ENCODE measurements at places on chromosomes 5 and 9. TPM values are rescaled to one million over a fixed set of nuclear protein-coding genes. Genes with fewer than 3 reads are reported as not detected.

DNA sequence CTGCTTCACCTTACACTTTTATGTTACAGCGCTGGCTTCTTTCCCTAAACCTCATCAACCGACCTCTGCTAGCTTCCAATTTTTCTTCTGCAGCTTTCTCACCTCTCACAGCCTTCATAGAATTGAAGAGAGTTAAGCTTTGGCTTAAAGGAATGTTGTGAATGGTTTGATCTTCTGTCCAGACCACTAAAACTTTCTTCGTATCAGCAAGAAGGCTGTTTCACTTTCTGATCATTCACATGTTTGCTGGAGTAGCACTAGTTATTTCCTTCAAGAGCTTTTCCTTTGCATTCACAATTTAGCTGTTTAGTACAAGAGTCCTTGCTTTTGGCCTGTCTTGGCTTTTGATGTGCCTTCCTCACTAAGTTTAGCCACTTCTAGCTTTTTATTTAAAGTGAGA is 49.5 kb downstream of the NR3C1 start:
- no peak for DNase-seq

GRCh38 chr9:28909526-28909925 is 1336.2 kb upstream of the C9orf72 start:
- DNase-seq = no peak

GRCh38 chr5:93704996-93705395 is 36.4 kb downstream of the POU5F2 start:
- no peak for DNase-seq

- no peak for DNase-seq
These were observed 38.7 kb downstream of the NLN start for GRCh38 chr5:65760504-65761275.

DNA sequence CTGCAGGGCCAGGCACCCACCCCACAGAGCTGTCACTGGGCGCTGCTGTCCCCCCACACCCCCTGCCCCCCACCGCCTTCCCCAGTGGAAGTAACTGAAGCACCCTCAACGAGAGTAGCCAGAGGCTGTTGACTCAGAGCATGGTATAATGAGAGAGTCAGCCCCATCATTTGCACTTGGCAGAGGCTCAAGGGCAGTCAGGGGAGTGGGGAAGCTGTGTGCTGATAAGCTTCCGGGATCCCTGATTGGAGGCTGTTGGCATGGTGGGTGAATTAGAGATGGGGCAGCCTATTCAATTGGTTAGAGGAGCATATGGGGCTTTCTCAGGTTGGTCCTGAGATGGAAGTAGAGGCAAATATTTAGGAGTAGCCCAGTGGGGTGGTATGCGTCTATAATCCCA is 77.1 kb upstream of the GOLM1 start:
- DNase-seq = no peak

DNA sequence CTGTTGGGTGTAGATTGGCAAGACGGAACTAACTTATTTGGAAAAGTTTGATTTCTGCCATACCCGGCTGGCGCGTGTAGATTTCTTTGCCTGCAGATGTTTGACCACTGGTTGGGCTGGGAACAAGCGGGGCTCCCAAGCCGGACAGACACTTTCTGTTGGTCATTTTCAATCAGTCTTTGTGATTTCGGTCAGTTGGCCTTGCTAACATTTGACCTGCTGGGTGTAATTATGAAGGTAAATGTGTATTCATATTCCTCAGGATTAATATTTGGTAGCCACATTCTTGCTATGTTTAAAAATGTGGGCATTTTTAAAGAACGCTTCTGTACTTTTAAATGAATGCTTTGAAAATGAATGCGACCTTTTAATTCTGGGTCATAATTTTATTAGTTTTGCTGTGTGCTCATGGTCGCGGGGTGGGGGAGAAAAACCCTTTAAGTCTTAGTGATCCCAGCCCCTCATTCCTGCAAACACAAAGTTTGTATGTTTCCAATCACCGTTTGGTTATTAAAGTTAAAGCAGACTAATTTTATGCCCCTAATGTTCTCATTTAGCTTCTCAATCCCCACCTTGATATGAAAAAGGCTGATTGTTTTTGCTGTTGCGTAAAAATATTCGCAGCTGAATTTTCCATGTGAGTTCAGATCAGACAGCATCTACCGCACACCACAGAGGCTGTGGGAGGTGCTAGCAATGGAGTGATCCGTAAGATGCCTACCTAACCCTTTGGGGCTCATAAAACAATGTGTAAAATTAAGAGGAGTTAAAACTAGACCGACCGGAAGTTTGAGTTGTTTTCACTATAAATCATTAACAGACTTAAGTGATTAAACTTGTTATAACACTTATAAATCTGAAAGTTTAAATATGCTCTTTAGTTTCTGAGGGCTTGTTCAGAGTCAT is 1.5 kb downstream of the RASGRF2 start:
- no peak for DNase-seq

DNA sequence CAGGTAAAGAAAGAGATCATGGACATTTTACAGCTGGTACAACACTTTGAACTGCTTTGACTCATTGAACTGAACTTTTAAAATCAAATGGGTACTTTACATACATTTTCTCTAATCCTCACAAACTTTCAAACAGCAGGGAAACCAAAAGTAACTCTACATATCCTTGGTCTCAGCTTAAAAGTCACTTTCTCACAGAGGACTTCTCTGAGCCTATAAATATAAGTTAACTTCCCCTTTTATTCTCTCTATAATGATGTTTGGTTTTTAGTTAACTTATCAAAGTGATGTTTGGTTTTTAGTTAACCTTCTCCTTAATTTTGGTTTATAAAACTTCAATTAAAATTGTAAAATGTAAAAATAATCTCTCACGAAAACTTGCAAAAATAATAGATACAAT is 209.8 kb downstream of the MCTP1 start:
- DNase-seq = no peak

GRCh38 chr5:32074401-32074800 is 99.7 kb downstream of the GOLPH3 start:
- DNase-seq = peak; percentile 66

GRCh38 chr9:29325894-29326293 is 1752.6 kb upstream of the C9orf72 start:
- peak; percentile 30 for DNase-seq

DNA sequence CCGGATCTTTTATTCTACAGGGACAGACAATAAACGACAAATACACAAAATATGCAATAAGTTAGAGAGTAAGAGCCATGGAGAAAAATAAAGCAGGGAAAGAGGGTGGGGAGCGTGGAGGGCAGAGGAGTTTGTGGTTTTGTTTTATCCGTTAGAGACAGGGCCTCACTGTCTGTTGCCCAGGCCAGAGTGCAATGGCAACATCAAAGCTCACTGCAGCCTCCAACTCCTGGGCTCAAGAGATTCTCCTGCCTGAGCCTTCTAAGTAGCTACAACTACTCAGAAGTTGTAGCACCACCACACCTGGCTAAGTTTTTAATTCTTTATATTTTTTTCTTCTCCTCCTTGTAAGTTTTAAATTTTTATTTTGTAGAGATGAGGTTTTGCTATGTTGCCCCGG is 54.5 kb upstream of the CTNNA1 start:
- no peak for DNase-seq

GRCh38 chr5:156685481-156685880 is 164.6 kb upstream of the PPP1R2B start:
- DNase-seq = no peak

DNA sequence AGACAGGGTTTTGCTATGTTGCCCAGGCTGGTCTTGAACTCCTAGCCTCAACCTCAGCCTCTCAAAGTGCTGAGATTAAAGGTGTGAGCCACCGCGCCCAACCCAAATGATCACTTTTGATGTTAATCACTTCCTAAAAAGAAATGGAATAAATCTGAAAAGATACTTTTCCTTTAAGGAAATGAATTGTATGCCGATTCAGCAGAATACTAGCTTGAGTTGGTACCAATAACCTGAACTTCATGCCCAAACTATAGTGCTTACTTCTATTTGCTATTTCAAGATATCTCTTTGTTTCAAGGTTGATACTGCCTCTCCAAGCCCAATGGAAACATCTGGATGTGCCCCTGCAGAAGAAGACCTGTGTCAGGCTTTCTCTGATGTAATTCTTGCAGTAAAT is 4.0 kb downstream of the CCNB1 start:
- DNase-seq = no peak

DNA sequence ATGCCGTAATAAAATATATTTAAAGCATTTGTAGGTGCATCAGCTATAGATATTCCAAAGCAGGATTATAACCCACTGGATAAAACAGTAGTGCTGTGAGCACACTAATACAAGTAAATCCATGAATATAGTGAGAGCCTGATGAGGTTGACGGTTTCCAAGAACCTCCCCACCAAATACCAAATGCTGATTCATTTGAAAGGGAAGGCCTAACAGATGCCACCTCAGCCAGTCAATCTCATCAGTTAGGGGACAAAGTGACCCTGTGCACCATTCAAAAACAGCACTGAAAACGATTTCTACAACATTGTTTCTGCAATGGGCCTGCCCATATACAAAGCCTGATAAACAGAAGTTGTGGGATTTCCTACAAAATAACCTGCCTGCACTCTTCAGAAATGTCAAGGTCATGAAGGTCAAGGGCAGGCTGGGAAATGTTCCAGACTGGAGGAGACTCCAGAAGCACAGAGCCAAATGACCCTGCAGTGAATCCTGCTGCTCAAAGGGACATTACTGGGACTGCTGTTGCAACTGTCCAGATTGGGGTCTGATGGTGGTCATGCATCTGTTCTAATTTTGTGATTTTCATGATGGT is 69.6 kb downstream of the ROR2 start:
- DNase-seq = no peak

DNA sequence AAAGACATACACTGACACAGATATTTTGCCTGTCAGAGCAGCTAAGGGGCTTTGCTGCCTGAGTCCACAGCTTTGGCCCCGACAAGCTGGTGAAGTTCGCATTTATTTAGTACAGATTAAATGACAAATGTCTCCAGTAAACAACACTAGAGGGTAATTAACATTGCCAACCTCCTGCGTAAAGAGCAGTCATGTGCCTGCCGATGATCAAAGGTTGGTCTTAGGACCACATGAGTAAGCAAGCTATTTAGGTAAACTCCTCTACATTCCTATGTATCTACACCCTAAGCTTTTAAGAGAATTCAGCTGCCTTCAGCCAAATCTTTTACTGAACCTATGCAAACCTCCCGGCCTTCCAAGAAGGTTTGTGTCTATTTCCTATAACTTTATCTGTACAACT is 73.0 kb upstream of the PJA2 start:
- DNase-seq = no peak

DNA sequence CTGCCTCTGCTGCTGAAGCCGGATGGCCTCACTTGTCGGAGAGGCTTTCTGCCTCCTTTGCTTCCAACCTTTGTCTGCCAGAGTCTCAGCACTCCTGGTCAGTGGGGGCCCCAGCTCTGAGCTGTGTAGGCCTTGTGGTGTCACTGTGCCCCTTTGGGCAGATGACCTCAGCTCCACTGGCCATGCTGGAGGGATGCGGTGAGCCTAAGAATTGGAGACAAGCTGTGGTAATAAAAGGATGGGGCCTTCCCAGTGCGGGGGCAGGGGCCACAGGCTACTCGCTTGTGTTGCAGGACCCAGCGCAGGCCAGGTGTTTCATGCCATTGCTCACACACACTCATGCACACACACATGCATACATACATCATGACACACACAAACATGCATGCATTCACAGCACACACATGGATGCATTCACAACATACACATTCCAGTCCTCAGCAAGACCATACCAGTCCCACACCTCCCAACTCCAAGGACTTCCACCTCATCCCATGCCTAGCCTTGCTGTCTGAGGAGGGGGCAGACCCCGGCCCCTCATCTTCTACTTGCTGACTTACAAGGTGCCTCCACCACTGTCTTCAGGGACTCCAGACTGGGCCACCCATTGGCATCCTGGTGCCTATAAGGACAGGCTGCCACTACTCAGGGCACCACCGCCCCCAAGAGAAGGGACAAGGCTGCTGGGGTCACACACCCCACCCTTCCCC is 237.7 kb downstream of the SYK start:
- no peak for DNase-seq

DNA sequence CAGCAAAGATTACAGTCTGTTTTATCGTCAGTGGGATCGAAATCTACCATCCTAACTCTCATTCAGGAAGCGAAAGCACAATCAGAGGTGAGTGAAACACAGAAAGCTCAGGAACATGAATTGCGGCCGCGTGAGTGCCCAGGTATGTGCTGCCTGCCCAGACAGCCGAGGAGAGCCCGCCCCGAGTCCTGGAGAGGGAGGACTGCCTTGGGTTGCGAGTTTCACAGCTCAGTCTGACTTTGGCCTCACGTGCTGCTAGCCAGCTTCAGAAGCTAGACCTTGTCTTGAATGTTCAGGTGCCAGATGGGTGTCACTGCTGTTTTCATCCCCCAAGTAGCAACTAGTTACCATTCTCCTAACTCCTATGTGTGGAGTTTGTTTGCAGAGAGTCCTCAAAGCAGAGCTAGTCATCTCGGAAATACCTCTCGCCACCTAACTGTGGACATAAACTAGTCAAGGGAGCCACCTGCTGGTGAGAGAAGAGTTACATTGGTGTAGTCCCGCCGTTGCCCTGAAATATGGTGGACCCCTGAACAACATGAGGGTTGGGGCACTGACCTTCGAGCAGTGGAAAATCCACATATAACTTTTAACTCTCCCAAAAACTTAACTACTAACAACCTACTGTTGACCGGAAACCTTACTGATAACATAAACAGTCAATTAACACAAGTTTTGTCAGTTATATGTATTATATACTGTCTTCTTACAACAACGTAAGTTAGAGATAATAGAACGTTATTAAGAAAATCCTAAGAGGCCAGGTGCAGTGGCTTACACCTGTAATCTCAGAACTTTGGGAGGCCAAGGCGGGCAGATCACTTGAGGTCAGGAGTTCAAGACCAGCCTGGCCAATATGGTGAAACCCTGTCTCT is 80.9 kb downstream of the GOLPH3 start:
- peak; percentile 79 for DNase-seq

- no peak for DNase-seq
These were observed 1.3 kb downstream of the HMGXB3 start for GRCh38 chr5:150001660-150002486.

- DNase-seq = no peak
These were observed 34.4 kb downstream of the ZNF366 start for GRCh38 chr5:72472666-72473422.

MED22 gene
- polyA plus RNA-seq = 25.6 TPM

EFNA5 gene
- 29.1 TPM for polyA plus RNA-seq

LCN10 gene
- polyA plus RNA-seq = 1.8 TPM

GADD45G gene
- polyA plus RNA-seq = 1.7 TPM

SAP30L gene
- 61.3 TPM for polyA plus RNA-seq

CHSY3 gene
- 5.0 TPM for polyA plus RNA-seq

C9orf153 gene
- polyA plus RNA-seq = 0.15 TPM

NEUROG1 gene
- polyA plus RNA-seq = not detected

SAXO1 gene
- 0.20 TPM for polyA plus RNA-seq

DMGDH gene
- 23.9 TPM for polyA plus RNA-seq

TMEM252 gene
- polyA plus RNA-seq = 7.7 TPM

MARCHF3 gene
- 8.0 TPM for polyA plus RNA-seq

PROB1 gene
- polyA plus RNA-seq = 2.4 TPM

SYK gene
- polyA plus RNA-seq = 26.2 TPM

TUSC1 gene
- polyA plus RNA-seq = 14.9 TPM

FAM221B gene
- 0.40 TPM for polyA plus RNA-seq

PCDHGA12 gene
- 1.5 TPM for polyA plus RNA-seq

GTF2H2 gene
- 42.2 TPM for polyA plus RNA-seq

ECM2 gene
- 14.9 TPM for polyA plus RNA-seq
